ENCODE measurements at places on chromosomes 3 and 15.
A peak's percentile ranks its signal among the peaks of the same experiment; 100 is the strongest.

GRCh38 chr3:10941972-10942371 lies 50.6 kb upstream of the SLC6A1 start:
- DNase-seq = no peak

- no peak for DNase-seq
Measured at GRCh38 chr15:85419161-85419560, 38.8 kb downstream of the AKAP13 start.

GRCh38 chr15:39188930-39189329 lies 391.9 kb upstream of the THBS1 start:
- peak; percentile 60 for DNase-seq

DNA sequence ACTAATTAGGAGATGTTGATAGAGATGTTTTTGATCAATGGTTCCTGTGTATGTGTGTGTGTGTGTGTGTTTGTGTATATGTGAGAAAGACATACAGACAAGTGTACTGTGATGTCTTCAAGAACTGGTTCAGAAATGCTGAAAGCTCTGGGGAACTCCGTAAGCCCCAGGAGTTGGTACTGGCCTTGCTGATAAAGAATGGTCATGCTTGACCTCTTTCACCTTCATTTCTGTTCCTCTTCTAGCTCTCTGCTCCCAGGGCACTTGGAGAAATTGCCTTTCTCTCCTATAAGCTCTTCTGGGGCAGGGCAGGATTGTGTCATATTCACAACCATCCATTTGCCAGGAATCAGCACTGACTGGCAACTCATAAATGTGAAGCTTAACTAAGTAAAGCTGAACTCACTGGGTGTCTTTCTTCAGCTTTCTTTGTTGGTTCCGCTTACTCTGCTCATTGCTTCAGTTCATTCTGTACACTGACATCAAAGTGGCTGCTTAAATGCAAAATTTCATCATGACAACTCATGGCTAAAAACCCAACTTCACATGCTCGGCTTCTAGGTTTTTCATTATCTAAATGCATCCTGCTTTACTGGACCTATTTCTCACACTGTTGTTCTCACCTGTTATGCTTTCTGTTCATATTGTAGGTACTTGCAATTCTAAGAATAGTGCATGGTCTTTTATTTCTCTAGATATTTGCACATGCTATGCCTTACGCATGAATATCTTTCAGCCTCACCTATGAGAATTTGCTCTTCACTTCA lies 162.1 kb upstream of the LYSMD4 start:
- DNase-seq = no peak

- no peak for DNase-seq
Measured at GRCh38 chr3:126987129-126987528, 4.2 kb downstream of the PLXNA1 start.

DNA sequence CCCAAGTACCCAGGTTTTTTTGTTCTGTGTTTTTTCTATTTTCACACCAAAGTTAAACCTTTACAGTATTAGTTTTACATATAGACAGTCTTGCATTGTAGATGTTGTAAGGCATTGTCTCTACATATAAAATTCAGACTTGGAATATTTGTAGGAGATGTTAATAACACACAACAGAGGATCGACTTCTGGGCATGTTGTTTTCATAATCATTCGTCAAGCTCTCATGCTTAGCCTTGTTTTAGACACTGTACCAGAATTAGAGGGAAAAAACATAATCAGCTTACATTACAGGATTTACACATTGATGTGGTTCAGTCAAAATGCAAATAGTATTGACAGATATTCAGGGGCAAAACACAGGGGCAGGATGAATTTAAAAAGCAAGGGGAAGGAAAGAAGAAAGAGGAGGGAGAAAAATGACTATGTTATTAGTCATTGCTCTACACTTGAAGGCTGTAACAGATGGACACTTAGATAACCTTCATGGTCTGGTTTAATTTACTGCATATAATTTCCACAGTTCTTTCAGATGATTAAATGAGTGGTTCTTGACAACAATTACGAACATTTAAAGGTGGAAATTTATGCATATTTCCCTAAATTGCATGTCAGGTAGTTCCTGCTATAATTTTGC lies 7.5 kb downstream of the CMSS1 start:
- no peak for DNase-seq

GRCh38 chr15:79396850-79397249 lies 35.3 kb upstream of the MINAR1 start:
- DNase-seq = no peak

DNA sequence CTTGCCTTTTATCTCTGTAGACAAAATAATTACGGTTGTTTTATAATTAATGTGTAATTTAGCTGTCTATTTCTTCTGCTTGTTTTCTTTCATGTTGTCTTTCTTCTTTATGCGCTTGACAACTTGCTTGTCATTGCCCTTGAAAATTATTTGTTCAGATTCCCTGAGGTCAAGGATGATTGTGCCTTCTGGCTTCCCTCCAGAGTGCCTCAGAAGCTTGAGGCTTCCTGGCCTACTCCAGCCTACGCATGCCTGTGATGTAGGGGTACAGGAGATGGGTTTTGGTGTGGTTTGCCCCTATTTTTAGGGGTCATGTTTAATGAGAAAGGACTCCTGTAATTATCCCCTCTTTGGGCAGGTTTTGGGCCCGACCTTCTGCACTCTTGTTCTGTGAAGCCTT lies 231.5 kb downstream of the SV2B start:
- no peak for DNase-seq

GRCh38 chr15:78360958-78361718 lies 21.0 kb downstream of the CRABP1 start:
- no peak for DNase-seq

- no peak for DNase-seq
Measured at GRCh38 chr3:73321286-73321999, 260.0 kb downstream of the EBLN2 start.

DNA sequence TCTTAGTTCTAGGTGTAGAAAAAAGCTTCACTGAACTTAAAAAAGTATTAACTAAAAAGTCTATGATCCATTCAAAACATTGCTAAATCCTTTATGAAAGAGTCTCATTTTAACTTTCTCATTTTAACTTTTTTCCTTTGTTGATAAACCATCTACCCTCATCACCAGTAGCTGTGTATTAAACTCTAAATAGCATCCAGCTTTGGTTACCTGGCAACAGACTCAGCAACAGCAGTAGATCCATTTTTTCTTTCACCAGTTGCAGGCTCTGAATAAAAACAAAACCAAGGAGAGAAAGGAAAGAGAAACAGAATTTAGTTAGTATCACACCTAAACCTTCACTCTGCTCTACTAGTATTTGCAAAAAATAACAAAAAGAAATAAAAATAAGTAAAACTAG lies 51.6 kb downstream of the TP53BP1 start:
- DNase-seq = peak; percentile 44

DNA sequence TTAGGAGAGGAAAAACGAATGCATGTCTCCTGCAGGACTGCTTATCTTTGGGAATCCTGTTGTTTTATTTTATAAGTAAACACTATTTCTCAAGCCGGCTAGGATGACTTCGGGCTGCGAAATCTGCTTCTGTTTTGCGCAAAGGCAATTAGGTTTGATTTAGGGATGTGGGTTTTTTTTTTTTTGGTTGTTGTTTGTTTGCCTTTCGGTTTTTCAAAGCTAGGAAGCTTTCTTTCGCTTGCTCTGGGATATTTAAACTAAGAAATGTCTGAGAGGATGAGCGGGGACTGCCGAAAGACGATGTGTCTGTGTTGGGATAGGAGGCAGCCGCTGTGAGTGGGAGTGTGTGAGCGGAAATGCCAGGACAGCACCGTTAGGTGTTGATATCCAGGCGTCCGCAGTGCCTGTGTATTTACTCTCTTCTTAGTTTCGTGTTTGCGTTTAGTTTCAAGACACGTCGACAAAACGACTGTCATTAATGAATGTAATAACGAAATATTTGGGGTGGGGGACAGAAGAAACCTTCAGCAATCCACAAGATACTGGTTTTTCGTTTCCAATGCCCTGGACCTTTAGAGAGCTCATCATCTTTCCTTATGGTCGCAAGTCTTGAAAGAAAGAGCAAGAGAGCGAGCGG lies 604 bp downstream of the ISL2 start:
- peak; percentile 22 for DNase-seq
